ENCODE measurements at places on chromosomes 5 and 9.

- H3K4me1 ChIP-seq: no peaks in the 10 kb centered on the region
- no peak overlapping the region for H3K4me3 ChIP-seq
- H3K36me3 ChIP-seq: no peaks in the 10 kb centered on the region
- DNase-seq: no peak
Measured at GRCh38 chr5:130337179-130337888, 433.1 kb downstream of the CHSY3 start.

DNA sequence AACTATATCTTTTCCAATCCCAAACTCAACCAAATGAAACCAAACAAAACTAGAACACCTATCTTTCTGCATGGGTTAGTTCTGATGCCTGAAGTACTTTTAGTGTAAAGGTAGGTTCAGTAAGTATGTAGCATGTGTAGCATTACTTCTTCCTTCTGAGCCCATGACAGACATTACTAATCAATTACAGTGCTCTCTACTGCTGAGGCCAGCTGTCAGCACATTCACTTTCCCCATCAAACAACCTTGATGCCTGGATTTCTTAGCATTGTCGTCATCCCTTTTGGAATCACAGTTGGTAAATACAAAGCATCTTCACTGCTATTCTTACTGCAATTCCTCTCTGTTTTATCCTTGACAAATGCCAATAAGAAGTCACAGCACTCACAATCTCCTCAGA is 103.2 kb downstream of the PTTG1 start:
- no peaks in the 10 kb centered on the region for H3K36me3 ChIP-seq
- H3K4me1 ChIP-seq: no peaks in the 10 kb centered on the region
- no peak overlapping the region for H3K27ac ChIP-seq
- peaks cover 3% of the 10 kb centered on the region for H3K27me3 ChIP-seq

DNA sequence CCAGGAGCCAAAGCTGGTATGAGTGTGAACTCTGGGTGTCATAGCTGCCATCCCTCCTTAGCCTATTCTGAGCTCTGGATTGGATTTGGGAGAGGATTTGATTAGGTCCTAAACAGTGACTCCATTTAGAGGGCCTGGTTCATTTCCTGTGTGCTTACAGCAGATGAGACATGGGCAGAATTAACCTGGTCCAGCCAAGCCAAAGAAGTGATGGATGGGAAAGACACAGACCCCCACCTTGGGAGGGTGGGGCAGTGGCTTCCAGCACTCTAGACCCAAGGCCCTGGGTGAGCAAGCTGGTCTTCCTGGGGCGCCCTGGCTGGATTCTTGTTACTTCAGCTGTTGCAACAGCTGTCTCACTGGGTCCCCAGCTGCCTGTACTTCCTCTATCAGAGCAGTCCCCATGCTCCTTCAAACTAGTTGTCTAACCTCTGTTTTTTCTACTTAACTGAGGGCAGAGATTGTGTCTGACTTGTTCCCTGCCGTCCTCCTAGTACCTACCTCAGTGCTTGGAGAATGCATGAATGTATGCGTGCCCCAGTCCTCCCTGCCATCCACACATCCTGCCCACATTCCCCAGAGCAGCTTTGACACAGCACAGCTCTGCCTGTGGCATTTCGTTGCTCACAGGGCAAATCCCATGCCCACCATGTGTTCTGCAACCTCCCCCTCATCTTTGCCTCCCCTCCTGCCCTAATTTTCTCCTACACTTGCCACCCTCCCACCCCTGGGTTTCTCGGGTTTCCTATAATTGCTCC is 115.9 kb downstream of the RGS3 start:
- peaks cover 7% of the 10 kb centered on the region for H3K36me3 ChIP-seq
- peaks cover under 1% of the 10 kb centered on the region for H3K27me3 ChIP-seq
- H3K4me3 ChIP-seq: peak overlapping the region; percentile 75
- DNase-seq: no peak
- H3K4me1 ChIP-seq: peaks cover 56% of the 10 kb centered on the region

DNA sequence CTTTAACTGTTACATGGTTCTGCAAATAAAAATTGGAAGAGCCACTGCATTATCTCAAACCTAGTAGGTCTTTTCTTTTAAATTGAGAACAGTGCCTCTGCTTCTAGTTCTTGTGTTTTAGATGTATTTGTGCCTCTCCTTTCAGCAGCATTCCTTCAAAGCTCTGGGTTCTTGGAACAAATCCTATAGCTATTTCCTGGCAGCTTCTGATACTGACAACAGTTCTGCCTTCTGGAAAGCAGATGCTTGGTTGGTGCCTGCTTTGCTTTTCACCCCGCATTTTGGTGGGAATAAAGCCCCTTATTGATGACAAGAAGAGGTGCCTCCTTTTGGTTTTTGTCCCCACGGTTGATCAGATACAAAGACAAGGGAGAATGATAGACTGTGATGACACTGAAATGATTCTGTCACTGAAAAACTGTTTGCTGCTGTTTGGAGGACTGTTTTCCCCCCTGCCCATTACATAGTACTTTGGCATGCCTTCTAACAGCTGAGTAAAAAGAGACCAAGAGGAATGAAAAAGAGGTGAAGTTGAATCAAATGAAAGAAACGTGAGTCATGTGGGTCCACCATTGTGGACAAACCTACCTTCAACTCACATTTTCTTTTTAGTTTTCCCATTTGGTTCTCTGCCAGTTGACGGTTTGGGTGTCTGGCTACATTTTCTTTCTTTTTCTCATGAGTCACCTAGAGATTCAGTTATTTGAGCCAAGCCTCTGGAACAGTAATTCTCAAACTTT is 5.6 kb downstream of the PTCD2 start:
- H3K4me1 ChIP-seq: peaks cover 5% of the 10 kb centered on the region
- no peak for DNase-seq
- no peaks in the 10 kb centered on the region for H3K27me3 ChIP-seq
- no peak overlapping the region for H3K4me3 ChIP-seq
- peaks cover 31% of the 10 kb centered on the region for H3K36me3 ChIP-seq

DNA sequence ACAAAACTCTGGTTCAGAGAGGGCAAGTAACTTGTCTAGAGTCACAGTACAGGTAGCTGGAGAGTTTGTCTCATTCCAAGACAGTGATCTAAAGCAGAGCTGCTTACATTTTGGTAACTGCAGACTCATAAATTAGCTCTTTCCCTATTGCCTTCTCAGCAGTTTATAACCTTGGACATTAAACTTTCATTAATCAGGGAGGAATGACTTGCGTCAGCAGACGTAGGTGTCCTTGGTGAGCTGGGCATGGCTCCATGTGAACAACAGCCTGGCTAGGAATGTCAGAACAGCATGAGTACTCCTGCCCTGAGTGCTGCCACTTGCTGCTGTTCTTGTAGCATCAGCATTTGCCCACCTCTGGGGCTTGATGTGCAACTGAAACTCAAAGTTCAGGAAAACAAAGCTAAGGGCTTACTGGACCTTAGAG is 2.2 kb upstream of the ALDOB start:
- H3K27me3 ChIP-seq: peaks cover 13% of the 10 kb centered on the region
- H3K27ac ChIP-seq: no peak overlapping the region
- no peak for DNase-seq
- H3K4me1 ChIP-seq: peaks cover 8% of the 10 kb centered on the region
